Activated CD4-positive, alpha-beta T cell treated with anti-CD3 and anti-CD28 coated beads, Interleukin-2, amount 10 ng/mL, durations not matched to agents 7 days and 5 days (primary cell): ENCODE measurements at places on chromosomes 11 and 22.
A peak's percentile ranks its signal among the peaks of the same experiment; 100 is the strongest.

- no peak for DNase-seq
Measured at GRCh38 chr11:16028419-16028818, 327.9 kb downstream of the SOX6 start.

DNA sequence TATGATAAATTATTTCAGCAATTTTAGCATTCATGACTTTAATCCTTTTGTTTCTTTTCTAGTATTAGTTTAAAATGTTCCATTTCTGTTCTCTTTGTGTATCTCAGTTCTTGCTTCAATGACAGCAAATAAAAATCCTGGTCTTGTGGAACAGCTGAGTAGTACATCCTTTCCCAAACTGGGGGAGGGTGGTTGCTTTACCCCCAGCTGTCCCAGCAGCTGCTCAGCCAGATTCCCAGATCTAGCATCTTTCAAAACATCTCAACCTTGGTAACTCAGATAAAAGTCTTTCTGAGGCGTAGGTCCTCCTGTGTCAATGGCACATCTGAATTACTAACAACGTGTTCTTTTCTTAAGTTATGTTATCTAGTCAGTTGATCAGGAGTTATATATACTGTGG lies 72.2 kb upstream of the GRK2 start:
- no peak for DNase-seq

GRCh38 chr11:114065094-114065493 lies 5.6 kb downstream of the ZBTB16 start:
- DNase-seq: no peak

GRCh38 chr11:86469491-86470388 lies 95.1 kb downstream of the CCDC81 start:
- no peak for DNase-seq

- DNase-seq: no peak
Measured at GRCh38 chr11:10694486-10695239, 1.1 kb upstream of the IRAG1 start.

- DNase-seq: no peak
Measured at GRCh38 chr11:121672630-121673487, 220.1 kb upstream of the SORL1-AS1 start.

- peak; percentile 82 for DNase-seq
Measured at GRCh38 chr11:72585762-72586311, 88.4 kb downstream of the PDE2A start.

DNA sequence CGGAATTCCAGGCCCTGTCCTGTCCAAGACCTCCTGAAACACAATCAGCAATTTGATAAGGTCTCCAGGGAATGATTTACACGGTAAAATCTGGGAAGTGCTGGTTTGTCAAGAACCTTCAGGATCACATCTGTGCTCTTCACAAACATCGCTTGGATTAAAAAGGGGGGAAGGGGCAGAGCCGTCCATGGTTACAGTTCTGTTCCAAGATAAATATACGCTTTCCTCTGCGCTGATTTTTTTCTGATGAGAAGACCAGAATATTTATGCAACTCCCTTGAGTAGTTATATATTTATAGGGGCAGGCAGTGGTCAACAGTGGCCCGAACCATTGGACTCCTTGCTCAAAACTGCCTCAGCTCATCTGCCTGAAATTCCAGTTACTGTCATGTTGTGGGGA lies 9.2 kb upstream of the APOL5 start:
- no peak for DNase-seq

DNA sequence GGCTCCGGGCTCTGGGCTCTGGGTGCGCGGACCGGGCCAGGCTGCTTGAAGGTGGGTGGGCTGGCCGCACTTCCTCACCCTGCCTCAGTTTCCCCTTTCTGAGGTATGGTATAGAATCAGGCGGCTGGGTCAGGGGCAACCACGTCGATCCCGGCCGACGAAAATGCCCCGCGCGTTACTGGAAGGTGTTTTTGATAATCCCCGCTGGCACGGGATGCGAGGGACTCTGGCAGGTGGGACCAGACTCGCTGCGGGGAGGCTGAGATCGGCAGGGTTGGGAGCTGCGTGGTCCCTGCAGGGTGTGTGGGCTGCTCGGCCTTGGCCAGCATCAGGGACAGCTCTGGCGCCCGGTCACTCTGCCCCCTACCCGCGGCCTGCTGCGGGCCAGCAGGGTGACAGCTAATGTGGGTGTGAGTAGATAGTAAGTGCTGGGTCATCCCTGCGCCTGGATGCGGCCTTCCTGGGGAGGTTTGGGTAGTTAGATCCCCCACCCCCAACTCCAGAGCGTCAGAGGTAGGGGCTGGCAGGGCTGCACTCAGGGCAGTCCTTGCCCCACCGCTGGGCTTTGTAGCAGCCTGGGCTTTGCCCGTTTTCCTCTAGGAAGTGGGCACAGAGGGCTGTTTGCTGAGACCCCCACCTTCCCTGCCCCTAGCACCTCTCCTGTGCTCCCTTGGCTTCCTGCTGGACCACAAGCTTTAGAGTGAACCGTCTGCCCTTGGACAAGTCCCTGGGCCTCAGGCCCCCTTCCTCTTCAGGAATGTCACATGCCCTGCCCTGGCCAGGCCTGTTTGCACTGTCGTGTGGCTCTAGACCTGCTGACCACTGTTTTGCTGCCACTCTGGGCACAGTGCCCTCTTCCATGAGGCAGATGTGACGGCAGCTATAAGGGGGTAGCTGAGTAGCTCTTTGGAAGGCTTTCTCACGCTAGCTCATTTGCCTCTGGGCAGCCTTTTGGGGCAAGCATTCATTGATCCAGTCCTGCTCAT lies 579 bp downstream of the TANGO2 start:
- DNase-seq: no peak

DNA sequence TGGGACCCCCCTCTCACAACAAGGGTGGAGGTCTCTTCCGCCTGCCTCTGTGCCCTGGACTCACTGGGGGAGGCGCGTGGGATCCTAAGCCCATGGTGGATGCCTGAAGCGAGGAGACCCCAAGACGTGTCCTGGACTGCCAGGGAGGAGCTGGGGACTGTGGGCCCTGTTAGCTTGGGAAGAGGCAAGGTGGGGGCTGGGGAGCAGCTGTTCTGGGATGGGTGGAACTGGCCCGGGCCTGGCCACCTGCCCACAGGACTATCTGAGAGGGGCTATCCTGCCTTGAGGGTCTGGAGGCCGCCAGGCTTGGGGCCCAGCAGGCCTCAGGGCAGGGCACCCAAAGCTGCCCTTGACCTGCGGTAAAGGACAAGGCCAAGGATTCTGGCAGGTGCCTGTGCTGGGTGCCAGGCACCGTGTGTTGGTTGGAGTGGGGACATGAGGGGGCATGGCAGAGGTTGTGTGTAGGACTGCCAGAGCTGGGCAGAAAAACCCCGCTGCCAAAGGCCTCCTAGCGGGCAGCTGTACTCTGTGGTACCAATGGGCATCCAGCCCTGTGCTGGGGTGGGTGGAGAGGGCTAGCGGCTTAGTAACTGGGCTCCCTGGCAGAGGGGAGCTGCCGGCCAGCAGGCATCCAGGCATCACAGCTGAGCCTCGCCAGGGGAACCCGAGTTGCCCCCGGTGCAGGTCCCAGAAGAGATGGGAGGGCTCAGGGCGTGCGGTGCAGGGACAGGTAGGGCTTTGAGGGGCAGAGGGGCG lies 670 bp downstream of the LSP1 start:
- DNase-seq: peak; percentile 45

DNA sequence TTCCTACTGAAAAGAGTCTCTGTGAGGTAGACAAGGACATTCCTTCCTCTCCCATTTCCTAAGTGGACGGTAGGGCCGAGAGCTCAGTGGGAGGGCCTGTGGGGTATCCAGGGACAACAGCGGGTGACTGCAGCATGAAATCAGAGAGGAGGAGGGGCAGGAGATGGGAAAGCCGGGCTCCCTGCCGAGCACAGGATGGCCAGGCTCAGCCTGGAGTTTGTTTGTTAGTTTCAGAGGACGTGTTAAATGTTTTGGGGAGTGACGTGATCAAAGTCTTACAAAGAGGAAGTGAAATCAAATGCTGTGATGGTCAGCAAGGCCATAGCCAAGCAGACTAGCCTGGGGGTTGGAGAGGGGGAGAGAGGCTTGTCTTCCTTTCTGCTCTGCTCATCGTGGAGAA lies 152.7 kb downstream of the ADAMTS15 start:
- DNase-seq: no peak

DNA sequence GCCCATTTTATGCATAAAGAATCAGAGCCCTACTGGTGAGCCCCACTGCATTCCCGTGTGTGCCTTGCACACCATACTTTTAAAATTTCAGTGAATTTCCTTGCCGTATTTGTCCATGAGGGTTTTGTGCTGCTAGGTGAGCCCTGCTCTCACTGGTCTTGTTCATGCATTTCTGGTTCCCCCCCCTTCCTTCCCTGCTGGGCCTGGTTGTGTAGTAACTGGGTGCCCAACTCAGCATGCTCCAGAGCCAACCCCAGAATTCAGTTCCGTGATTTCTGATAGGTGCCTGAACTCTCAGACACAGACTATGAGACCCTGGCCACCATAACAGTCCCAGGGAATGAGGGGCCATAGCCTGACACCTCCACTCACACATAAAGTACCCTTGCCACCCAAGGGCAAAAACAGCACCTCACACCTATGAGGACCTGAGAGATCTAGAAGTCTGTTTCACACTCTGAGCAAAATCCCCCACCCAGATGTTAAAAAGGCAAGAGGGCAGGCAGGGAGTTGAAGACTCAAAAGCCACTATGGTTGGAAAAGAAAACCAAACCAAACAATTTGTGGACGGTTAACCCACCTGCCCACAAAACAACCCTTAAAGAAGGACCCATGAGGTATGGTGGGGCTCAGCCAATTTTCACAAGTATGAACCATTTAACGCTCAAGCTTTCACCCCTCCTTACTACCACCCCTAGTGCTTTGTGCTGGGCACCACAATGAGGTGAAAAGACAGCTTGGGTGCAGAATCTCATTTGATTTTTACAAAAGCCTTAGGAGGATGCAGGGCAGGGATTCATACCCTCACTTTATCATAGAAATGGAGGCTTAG lies 16.8 kb upstream of the IL10RA start:
- no peak for DNase-seq

- no peak for DNase-seq
Measured at GRCh38 chr11:72227316-72228228, 3.0 kb downstream of the INPPL1 start.
